NCI-H1417 (cell line): ENCODE measurements at places on chromosomes 1 and 21.
A peak's percentile ranks its signal among the peaks of the same experiment; 100 is the strongest.

DNA sequence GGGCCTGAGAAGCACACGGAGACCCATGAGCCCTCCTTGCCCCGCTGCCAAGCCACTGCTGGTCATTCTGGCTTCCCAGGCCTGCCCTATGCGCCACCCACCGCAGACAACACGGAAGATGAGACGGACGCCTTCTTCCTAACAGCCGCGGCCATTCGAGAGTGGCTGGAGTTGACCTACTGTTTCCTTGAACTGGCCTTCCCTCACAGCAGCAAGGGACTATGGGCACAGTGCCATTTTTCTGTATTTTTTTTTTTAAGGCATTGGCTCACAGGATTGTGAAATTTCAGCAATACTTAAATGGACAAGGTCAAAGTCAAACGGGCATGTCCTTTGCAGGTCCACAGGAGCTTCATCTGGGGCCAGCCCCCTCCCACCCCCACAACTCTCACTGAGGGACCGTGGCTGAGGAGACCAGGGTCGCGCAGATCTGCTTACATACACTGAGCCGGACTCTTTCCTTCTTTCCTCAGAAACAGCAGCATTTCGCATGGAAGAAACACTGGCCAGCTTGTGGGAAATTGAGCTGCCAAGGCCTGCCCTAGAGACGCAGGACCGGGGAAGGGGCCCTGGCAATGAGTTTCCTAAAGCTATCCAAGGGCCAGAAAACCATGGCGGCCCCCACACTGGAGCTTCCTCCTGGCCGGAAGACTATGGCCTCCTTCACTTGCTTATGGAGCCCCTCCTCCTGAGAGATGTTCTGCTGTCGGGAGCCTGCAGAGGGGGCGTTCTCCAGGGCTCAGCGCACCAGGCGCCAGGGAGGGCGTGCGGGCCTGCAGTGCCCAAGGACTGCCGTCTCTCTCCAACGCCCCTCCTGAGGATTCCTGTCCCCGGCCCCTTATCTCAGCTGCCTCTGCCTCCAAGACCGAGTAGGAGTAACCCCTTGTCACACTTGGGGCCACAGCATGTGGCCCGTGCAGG is 98.9 kb downstream of the PGBD5 start:
- DNase-seq, result no peak

DNA sequence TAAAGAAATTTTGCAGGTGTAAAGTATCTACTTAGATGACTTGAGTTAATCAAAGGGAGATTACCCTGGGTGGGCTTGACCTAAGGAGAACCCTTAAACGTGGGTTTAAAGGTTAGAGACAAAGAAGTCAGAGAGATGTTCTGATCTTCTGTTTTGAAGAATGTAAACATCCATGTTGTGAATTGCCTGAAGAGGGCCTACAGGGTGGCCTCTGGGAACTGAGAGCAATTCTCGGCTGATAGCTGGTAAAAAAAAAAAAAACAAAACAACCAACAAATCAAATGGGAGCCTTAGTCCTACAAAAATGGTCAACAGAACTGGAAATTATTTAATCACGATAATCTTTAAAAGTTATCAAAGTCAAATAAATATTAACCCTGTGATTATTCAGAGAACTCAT is 89.4 kb upstream of the BCL10 start:
- no peak for DNase-seq

- peak; percentile 21 for DNase-seq
These were observed 174.3 kb upstream of the LMO4 start for GRCh38 chr1:87154384-87154783.

- no peak for DNase-seq
These were observed 737.1 kb downstream of the PTPRU start for GRCh38 chr1:29973406-29973805.

DNA sequence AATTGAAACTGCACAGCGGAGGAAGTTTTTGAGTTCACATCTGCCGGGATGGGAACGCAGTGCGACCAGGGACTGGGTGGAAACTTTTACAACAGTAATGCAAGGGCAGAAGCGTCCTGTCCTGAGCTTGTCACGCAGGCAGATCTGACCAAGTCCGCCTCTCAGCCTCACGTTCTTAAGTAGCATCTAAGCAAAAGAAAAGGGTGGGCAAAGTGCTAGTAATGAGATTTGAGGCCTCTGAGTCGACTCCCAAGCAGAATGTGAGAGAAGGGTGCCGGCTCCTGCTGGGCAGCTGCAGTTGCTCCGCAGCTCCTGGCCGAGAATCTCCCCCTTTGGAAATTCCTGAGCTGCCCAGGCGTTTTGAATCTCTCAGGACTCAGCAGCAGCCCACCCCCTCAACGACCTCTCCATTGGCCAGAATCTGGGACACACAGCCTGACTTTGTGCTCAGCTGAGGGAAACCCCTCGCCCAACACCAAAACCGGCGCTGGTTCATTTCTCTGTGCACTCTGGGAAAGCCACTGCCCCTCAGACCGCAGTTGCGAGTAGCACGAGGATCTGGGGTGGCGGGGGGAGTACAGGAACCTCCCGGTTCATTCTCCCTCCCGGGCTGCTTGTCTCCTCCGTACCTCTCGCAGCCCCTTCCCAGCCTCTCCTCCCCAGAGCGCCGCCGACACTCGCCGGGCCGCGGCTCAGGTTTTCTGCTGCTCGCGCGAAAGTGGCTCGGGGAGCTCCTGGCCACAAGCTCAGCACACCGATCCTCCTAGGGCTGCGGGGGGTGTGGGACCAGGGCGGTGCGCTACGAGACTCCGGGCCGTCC is 913 bp upstream of the S1PR1 start:
- DNase-seq, result no peak

DNA sequence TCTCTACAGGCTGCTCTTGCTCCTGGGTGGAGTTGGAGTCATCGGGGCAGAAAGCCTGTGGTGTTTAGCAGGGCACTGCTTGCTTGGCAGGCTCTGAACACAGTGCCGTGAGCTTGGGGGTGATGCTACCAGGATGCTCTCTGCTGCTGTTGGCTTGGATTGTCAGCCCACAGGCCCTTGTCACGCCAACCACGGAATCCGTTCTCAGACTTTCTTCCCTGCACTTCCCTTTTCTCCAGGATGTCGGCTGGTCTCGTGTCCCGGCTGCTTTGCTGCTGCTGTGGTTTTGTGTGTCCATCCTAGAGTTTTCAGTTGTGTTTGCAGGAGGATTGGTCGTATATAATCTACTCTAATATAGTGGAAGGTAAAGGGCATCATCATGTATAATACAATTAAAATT is 44.4 kb upstream of the TTC34 start:
- no peak for DNase-seq

- no peak for DNase-seq
These were observed 25.3 kb downstream of the WLS start for GRCh38 chr1:68206848-68207689.

DNA sequence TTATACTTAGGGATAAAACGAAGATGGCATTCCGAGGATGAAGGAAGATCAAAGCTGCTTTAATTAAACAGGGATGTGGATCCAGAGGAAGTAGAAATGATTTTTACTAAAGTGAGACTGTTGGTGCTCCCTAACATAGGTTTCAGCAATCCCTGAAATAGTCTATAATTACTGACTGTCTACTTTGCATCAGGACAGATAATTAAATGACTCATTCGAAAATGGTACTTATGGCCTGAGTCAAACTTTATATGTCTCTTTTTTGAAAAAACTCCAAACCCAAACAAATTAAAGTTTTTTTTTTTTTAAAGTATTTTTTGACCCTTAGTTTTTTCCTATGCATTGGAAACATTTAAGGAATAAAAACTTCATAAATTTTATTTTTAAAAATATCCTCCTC is 90.3 kb downstream of the LYST start:
- DNase-seq, result no peak

DNA sequence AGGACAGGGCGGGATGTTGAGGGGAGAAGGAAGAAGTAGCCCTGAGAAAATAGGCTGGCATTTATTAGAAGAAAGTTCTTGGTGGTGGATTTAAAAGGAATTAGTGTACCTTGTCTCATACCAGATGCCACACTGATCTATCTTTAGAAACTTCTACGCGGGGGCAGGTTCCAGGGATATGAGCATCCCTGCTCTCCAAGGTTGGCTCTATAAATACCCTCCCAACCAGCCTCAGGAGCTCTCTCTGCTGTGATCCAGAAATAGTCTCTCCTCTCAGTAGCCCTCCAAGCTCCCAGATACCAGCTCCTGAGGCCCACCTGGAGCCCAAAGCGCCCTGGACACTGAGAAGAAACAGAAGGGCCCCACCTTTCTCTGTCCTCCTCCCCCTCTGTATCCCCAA is 128.3 kb upstream of the TNR start:
- no peak for DNase-seq

DNA sequence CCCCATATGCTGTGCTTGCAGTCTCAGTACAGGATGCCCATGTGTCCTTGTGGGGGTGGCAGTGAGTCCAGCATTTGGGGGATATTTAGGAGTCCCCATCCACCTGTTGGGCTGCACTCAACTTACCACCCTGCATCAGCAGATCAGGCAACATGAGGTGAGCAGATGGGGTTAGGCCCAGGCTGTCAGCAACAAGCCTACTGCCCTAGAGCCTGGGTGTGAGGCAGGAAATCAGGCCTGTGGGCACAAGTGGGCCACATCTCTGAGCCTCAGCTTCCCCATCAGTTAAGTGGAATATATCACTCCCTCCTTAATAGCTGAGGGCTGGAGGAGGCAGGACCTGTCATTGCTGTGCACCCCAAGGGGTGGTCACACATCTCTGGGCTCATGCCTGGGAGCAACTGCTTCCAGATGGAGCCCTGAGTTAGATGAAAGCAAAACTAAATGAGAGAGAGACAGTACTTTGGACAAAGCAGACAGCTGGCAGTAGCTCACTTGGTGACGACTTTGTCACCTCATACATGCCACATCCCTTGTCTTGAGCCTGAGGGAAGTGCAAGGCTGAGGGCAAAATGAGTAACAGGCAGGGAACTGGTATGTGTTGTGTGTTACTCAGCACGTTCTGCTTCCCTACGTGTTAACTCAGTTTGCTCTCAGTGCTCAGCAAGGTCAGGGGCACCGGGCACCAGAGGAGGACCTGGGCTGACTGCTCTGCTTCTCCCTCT is 48.4 kb downstream of the TRIM11 start:
- DNase-seq, result no peak

- DNase-seq, result no peak
These were observed 36.6 kb downstream of the ITPKB start for GRCh38 chr1:226702318-226702956.

DNA sequence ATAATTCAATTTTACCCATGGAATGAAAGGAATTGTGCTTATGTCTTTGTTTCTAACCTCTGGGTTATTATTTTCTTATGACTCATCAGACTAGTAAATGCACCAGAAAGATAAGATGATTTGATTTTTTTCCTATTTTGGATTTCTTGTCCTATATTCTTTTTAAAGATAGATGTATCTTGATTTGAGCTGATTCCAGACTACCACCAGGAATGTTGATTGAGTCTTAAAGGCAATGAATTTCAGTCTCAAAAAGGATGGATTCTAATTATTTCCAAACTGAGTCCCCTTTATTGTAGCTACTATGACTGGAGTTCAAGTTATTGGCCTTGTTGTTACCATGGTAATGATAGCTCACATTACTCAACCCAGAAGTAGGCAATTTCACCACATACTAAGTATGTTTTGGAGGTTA is 95.8 kb upstream of the RGS4 start:
- no peak for DNase-seq

DNA sequence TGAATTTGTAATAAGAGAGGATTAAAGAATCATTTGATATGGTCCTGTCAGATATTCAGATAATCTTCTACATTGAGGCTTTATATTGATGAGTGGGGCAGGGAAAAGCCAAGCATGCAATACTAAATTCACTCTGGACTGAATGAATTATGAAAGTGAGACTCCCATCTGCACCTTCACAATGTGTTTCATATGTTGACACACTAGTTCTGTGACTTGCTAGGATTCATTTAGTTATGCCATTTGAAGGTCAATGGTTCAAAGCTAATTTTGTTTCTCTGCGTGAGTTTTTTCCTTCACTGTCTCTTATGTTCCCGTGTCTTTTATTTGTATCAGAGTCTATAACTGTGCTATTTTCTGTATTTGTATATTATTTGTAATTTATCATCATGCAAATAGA is 1332.5 kb downstream of the KCNT2 start:
- DNase-seq, result no peak

- DNase-seq, result no peak
These were observed 25.6 kb upstream of the JUN start for GRCh38 chr1:58809325-58810010.

- peak; percentile 25 for DNase-seq
These were observed 43.9 kb downstream of the ABCG1 start for GRCh38 chr21:42262831-42263231.

GRCh38 chr1:66397192-66397591 is 136.8 kb upstream of the SGIP1 start:
- no peak for DNase-seq

- DNase-seq, result no peak
These were observed 166.8 kb downstream of the BACH1 start for GRCh38 chr21:29465546-29465945.

GRCh38 chr1:115184260-115184950 is 95.1 kb upstream of the TSPAN2 start:
- no peak for DNase-seq

DNA sequence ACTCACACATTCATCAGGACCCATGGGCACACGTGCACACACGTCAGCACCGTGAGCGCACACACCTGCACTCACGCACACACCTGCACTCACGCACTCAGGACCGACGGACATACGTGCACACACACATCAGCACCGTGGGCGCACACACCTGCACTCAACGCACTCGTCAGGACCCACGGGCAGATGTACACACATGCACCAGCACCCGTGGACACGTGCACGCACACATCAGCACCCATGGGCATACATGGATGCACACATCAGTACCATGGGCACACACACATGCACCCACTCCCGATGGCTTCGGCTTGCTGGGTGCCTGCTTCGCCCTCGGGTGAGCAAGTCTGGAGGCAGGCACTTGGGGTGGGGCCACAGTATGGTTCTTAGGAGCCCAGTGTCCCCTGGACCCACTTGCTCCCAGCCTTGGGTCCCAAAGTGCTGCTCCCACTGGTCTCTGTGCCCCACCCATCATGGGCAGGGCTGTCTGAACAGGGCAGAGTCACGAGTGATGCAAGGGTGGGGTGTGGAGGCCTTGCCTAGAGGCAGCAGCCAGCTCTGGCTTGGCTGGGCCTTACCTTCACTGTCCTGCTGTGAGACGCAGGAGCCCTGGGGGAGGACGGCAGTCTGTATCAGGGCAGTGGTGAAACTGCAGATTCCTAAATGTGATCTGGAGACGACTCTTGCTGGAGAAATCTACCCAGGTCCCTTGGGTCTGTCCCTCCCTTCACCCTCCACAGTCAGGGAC is 49.8 kb downstream of the SKI start:
- DNase-seq, result no peak

DNA sequence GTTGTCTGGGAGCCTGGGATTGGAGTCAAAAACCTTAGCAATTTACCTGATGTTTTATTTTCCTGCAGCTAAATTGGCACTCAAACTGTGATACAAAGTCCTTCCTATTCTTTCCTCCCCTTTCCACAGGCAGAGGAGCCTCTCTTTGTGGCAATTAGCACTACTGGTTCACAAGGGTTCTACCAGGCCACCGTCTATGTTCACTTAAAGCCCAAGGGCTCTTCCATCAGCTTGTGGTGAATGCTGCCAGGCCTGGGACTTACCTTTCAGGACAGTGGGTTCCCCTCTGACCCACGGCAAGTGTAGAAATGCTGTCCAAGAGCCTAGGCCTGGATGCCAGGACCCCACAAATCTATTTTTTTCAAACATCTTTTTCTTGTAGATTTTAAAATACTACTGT is 251.9 kb upstream of the B3GALT2 start:
- no peak for DNase-seq

GRCh38 chr21:42619841-42620240 is 33.6 kb upstream of the PDE9A start:
- no peak for DNase-seq

- DNase-seq, result peak; percentile 65
These were observed 933 bp downstream of the C1orf35 start for GRCh38 chr1:228101994-228102790.

- no peak for DNase-seq
These were observed 38.6 kb downstream of the LHX4 start for GRCh38 chr1:180268556-180269075.
